ENCODE measurements at places on chromosomes 1 and 21.
A peak's percentile ranks its signal among the peaks of the same experiment; 100 is the strongest.

GRCh38 chr1:117905019-117905418 lies 24.4 kb downstream of the GDAP2 start:
- DNase-seq, result no peak

- DNase-seq, result no peak
These were observed 3.3 kb downstream of the HNRNPU start for GRCh38 chr1:244860914-244861610.

DNA sequence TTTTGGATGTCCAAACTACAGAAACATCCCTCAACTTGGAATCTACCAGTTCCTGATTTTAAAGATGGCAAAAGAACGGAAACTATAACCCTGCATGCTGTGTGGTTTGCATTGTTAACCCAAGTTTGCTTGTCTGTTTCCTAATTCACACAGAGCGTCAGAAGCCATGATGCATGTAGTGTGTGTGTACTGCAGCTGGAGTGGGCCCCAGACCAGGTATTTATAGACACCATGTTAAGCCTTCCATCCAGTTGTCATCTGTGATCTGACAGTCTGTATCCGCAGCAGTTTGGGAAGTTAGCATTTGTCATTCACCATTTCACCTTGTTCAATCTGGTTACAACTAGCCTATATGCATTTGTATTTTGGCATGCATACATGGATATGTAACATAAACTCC lies 27.7 kb upstream of the PLEKHM2 start:
- DNase-seq, result no peak

- no peak for DNase-seq
These were observed 22.3 kb upstream of the SARS1 start for GRCh38 chr1:109191377-109191776.

DNA sequence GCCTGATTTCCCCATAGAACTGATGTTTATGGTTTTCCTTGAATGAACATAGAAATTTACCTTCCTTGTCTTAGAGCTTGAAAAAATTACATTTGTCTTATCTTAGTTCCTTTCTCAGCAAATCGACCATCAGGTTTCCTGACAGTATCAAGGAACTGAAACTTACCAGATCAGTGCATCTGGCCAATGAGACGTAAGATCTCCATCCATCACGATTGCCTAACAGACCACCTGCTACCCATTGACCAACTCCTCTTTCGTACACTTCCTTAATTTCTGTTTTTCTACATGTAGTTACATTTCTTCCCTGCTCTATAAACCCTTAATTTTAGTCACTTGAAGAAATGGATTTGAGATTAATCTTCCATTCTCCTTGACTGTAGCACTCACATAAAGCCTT lies 57.4 kb upstream of the TMPRSS15 start:
- DNase-seq, result no peak

DNA sequence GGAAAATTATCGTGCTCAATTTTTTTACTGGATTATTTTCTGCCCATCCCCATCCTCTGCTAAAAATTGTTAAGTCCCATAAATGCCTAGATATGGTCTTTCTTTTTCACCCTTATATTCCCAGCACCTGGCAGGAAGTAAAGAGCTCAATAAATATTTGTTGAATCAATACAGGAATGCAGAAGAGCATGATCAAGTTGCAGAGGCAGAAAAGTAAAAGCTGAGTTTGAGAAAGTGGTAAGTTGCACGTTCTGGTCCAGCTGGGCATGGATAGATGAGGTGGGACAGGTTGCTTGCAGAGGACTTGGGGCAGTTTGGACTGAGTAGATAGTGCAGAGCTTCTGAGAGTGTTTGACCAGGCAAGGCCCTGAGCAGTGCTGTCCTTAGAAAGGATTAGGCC lies 40.1 kb downstream of the ZNF281 start:
- no peak for DNase-seq

- DNase-seq, result no peak
These were observed 215.1 kb downstream of the PTPRU start for GRCh38 chr1:29451368-29451892.

DNA sequence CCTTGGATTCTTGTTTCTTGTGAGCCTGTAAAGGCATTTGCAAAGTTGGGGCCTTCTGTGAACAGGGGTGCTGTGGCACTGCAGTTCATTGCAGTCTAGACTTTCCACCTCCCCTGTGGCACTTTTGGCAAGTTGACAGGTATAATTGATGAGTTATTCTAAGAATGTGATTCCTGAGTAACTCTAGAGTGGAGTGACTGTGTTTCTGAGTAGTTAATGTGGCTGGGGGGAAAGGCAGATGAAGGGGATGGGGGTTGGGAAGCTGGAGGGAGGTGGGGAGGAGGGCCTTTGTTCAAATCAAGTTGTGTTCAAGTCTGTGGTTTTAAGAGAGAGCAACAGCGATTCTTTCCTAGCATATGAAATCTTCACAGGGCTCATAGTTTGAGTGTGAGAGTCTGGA lies 32.9 kb downstream of the PBX1 start:
- no peak for DNase-seq

- no peak for DNase-seq
These were observed 20.7 kb downstream of the SH3BP5L start for GRCh38 chr1:248804771-248805681.

- DNase-seq, result no peak
These were observed 23.0 kb upstream of the ZBTB40 start for GRCh38 chr1:22428672-22429071.

- no peak for DNase-seq
These were observed 37.0 kb upstream of the KCNA10 start for GRCh38 chr1:110555807-110556470.

- DNase-seq, result peak; percentile 46
These were observed 3.3 kb upstream of the SLC45A1 start for GRCh38 chr1:8314346-8315280.

DNA sequence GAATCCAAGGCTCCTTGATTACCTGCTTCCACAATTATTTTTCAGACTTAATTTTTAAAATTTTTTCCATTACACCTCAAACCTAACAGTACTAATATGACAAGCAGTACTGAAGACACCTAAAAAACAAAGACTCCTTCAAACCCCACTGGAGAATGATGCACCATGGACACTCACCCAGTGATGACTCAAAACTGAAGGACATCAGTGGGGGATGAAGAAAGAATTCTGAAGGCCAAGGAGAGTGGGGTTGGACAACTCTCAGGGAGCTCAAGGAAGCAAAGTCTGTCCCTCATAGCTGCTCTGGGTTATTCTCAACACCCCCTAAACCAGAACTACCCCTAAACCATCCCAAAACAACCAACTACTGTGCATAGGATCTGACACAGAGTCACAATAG lies 2.4 kb upstream of the ARHGAP29 start:
- DNase-seq, result no peak

GRCh38 chr1:175090780-175091179 lies 23.1 kb downstream of the TNN start:
- DNase-seq, result no peak

DNA sequence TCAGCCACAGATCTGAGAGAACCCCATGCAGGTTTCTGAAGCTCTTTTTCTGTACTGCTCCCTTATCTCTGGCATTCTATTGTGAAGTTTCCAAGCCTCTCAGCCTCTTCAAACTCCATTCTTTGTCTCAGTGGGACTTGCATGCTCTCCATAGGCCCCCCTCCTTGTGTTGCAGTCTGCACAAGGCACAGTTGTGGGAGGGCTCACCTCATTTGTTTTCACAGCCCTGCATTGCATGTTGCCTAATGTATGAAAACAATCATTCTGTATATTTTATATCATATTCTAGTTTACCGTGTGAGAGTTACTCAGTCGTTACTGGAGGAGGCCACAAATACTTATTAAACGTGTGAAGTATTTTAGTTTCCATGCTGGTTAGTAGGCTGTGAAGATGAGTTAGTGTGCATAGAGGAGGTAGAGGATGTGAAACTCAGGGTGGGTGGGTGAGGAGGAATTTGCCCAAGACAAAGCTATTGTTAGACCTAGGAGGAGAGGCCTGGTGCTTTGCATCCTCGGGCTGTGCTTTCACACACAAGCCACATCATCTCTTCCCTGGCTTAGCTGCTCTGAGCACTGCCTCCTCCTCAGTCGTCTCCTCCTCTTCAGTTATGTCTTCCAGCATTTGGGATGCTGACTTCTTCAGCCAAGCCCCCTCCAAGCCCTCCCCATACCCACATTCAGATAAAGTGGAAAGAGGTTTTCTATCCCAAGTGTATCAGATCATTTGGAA lies 7.8 kb upstream of the CHI3L2 start:
- DNase-seq, result peak; percentile 61

DNA sequence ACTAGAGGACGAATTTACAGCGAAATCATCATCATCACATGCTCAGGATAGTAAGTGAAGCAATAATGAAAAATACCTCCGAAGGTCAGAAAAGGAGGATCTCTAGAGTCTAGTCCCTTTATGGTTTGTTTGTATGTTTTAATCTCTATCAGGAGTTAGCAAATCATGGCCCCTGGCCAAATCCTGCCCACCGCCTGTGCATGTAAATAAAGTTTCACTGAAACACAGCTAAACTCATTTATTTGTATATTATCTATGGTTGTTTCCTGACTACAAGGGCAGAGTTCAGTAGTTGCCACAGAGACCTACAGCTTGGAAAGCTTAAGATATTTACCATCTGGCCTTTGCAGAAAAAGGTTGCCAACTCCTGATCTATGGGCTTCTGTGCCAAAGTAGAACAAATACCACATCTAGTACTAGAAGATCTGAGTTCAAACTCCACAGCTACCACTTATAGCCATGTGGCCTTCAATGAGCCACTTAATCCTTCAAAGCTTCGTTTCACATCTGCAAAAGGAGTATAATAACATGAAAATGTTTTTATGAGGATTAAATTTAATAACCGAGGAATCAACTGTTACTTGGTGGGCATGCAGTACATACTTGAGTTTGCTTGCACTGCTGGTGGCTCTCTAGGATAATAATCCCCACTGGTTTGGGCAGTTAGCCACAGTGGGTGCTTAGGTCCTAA lies 94.0 kb upstream of the KIF26B start:
- no peak for DNase-seq

DNA sequence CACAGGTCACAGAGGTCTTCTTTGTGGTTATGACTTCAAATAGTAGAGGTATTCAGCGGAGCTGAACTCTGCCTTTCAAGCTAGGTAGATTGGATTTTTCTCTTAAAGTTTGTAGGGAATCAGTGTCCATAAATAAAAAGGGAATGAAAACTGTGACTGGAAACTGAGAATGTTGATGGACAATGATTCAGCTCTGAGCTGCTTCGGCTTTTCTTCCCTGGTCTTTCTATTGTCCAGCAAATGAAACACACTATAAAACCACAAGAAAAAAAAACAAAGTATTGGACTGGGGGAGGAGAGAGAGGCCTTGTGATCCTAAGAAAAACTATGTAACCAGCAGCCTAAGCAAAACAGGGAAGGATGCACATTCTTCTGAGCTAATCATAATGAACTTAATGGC lies 11.1 kb downstream of the TNNI3K start:
- no peak for DNase-seq

GRCh38 chr1:84795966-84796600 lies 96.9 kb downstream of the LPAR3 start:
- DNase-seq, result no peak

DNA sequence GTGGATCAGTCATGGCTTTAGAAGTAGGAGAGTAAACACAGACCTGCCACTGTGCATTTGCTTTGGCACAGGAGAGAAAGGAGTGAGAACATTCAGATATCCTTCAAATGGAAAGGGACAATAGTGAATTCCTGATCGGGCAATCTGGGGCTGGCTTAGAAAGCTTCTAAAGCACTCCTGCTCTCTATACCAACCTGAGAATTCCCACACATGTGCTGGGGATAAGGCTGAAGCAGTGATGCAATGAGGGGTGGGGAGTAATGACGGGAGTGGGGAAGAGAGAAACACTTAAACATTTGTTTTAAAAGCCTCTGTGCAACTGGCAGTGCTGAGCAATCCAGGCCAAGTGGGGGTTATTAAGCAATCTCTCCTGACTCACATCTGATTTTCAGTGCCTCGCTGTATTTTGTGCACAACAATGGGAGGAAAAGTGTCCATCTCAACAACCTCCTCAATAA lies 108.8 kb downstream of the KIAA0319L start:
- DNase-seq, result no peak

GRCh38 chr1:232766241-232766890 lies 38.9 kb upstream of the MAP10 start:
- DNase-seq, result no peak

- DNase-seq, result no peak
These were observed 60.0 kb upstream of the EPS8L3 start for GRCh38 chr1:109823543-109824348.

GRCh38 chr1:95171270-95172245 lies 54.4 kb downstream of the TLCD4 start:
- no peak for DNase-seq

GRCh38 chr1:107533436-107533835 lies 392.6 kb downstream of the NTNG1 start:
- no peak for DNase-seq

DNA sequence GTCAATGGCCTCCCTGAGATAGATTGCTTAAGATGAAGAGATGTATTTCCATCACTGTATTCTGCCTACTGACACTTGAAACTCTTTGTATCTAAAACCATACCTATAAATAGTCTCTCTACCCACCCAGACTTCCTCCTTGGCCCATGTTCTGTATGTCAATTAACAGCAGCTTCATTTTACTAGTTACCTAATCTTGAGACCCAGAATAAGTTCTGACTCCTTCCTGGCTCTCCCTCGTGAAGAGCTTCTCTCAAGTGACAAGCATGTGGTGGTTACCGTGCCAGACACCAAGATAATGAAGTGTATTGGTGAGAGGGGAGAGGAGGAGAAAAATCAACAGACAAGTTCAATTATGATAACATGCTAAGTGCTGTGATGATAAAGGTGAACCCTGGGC lies 128.8 kb upstream of the RAVER2 start:
- no peak for DNase-seq

DNA sequence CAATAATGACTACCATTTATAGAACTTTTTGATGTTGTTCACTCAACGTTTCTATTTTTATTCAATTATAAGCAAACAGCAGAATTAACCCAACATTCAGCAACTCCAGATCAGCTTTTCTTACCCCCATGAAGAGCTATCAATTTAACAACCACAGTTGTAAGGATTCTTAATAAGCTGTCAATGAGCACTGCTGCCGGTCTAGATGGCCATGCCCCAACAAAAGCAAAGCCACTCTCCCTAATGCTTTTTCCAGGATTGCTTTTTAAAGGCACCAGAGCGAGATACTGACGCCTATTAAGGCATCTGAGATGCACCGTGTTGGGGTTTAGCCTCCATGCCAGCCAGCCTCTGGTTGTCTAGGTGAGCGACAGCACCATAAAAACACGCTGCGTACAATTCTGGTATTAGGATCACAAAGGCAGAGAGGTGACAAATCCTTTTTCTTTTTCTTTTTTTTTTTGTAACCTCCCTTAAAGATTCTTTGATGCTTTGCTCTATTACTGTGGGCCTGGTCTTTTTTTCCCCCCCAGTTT lies 39.5 kb downstream of the PTPRC start:
- peak; percentile 47 for DNase-seq

DNA sequence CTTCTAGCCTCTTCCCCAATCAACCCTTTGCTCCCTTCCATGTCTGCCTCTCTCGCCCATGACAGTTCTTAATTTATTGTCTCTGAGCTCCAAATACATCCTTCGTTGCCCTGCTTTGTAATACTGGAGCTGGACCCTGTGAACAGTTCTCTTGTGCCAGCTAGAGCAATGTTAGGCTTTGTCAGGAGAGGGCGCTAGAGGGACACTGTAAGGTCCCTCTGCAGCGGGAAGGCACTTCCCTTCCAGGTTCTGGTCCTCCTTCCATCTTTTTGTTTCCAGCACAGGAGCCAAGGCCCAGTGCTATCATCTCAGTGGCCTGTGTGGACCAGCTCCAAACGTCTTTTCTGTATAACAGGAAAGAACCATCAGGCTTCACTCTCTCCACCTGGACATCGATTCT lies 95.9 kb downstream of the PTPRU start:
- DNase-seq, result no peak

All from activated naive CD4-positive, alpha-beta T cell treated with Interleukin-2 at 50 U/mL for 16 hours (primary cell).